ENCODE measurements at places on chromosomes 12 and 14.

GRCh38 chr12:13233830-13234641 is 37.5 kb downstream of the EMP1 start:
- DNase-seq: peak; percentile 56

DNA sequence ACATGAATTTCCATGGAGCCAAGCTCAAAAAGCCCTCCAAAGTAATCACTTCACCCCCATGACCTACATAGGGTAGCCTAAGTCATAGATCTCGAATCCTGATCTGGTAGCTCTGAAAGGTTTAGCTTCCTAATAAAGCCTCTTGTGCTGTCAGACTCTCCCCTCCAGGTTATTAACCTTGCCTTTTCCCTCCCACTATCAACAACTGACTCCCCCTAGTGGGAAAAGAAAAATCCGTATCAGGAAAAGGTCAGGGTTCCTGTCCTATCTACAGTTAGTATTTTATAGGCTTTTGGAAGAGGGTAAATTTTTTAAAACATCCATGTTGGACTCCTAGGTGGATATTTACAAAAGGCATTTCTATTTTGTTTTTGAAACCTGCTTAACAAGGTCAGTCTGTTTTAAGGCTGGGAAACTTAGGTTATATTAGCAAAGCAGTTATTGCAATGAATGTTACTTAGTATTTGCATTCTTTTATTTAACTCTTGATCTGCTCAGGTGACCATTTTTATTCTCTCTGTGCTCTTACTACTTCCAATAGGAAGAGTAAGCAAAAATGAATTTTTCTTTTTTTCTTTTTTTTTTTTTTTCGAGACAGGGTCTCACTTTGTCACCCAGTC is 8.0 kb downstream of the YY1 start:
- DNase-seq: peak; percentile 39

- DNase-seq: no peak
Observed at GRCh38 chr14:65704850-65705249, 292.3 kb downstream of the FUT8 start.

- no peak for DNase-seq
Observed at GRCh38 chr12:122840580-122841513, 5.6 kb downstream of the HIP1R start.

DNA sequence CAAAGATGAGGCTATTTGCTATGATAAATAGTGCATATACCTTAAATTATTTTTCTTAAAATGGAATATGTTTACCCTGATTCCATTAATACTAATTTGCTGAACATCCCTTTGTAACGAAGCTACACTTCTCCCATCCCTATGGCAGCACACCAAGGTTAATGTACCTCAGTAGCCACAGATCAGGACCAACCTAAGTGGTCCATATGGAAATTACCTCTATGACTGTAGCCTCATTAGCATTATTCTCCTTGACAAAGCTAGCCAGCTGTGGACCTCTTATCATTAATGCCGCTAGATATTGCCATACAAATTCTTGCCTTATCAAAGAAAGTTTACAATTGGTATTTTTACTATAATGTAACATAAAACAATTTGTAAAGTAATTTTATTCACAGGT is 76.9 kb upstream of the GARIN2 start:
- DNase-seq: no peak

- no peak for DNase-seq
Observed at GRCh38 chr14:65256714-65257113, 154.4 kb upstream of the MAX start.

- DNase-seq: no peak
Observed at GRCh38 chr12:95574799-95575452, 23.6 kb upstream of the USP44 start.

GRCh38 chr14:72780751-72781150 is 113.2 kb downstream of the DPF3 start:
- DNase-seq: no peak

DNA sequence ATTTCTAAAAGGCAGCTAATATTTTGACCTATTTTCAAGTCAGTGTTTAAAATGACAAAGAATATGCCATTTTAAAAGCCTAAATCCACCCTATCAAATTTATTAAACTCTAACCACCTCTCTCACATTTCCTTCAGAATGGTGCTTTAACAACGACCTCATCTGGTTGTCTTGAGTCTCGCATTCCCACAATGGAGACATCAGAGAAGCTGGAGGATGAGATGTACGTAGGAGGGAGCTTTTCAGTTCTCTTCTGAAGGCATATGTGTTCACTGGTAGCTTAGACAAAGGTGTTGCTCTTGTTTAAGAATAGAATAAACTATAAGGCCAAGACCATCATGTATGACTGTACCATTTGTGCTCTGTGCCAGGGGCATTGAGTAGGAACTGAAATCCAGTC is 82.9 kb downstream of the BCL2L14 start:
- no peak for DNase-seq

DNA sequence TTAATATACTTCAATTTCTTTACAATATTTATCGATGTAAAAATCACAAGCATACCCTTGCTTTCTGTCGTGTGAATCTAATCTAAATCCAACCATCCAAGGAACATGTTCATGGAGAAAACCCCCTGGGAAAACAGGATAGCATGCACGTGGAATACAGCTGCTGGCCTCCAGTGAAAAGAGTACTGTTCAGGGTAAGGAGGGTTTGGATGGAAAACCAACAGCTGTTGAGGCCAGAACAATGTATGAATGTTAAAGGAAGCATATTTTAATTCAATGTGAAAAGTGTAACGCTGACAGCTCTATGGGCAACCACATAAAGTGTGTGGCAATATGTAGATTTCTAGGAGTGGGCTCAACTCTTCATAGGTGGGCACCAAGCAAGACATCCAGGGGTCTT is 344.0 kb downstream of the TMEM132D start:
- DNase-seq: no peak

DNA sequence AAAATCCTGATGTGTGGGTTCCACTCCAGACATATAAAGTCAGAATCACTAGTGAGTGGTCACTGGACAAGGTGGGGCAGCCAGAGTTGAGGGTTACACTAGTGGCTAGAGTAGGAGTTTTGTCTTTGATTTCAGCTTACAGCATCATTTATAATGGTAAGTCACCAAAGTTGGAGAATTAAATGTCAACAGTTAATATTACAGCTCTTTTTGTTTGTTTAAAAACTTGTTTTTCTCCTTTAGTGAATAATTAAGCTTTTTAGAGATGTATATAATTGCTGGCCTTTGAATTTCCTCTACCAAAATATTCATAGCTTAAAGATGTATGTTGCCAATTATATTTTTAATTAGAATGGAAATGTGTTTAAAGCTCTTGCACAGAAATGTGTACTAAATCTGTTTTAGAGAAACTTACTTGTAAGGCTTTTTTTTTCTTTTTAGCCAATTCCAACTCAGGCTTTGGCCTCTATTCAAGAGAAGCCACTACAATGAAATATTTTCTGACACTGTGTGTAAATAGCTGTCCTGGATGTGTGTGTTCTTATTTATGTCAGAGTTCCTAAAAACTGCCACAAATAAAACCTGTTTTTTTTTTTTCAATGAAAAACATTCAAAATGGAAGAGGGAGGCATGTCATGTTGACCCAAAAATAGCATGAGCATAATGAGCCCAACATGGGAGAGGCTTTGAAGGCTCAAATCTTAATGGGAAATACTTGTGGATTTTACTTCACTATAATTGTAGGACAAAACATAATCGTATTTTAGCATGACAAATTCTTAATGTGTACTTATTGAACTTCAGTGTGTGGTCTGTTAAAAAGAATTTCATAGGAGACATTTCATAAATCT is 92.2 kb downstream of the TBC1D30 start:
- no peak for DNase-seq

DNA sequence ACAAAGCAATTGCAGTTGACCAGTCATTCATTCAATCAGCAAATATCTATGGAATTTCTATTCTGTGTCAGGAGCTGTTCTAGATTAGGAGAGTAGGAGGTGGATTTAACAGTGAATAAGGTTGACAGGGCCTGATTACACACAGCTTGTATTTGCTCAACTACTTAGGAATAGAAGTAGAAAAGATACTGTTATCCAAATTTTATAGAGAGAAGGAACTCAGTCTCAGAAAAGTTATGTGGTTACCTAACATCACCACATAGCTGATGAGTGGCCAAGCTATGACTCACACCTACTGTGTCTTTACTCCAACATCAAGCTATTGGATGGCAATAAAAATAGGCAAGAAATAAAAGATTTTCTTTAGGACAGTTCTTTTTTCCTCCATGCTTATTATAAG is 374.8 kb downstream of the RMST start:
- DNase-seq: no peak

DNA sequence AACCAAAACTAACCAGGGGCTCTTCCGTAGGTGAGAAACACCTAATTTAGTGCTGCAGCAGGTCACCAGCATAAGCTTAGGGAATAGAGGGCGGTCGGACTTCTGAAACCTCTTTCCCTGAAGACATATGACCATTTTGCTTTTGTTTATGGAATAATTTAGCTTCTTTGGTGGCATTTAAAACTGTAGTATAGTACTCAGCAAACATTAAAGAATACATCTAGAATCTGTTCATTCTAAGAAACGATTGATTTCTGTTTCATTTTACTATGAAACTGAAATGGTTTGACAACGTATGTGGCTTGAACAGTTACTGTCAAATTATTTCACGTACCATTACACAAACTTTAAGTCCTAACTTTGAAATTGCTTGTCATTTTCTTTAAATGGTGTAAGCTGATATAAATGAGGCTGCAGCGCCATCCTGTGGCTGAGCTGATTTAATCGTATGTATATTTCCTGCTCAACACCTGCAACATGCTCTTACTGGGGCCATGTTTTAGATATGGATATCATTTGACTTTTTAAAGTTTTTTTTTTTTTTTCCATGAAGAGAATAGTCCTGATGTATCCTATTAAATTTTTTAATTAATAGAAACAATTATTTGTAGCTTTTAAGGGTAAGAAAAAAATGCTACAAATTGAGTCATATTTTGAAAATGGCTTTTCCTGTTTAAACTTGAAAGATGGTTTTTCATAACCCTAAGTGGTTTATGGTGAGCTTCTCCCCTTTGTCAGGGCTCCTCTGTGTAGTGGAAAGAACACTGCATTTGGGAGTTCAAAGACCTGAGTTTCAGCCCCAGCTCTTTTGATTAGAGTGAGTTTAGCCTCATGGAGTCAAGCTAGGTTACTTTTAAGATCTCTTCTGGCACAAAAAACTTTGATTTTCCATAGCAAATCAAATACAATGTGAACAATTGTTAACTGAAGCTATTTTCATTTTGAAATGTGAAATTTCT is 27.4 kb downstream of the CFAP54 start:
- peak; percentile 60 for DNase-seq

GRCh38 chr12:6235906-6236640 is 35.9 kb downstream of the CD9 start:
- no peak for DNase-seq

DNA sequence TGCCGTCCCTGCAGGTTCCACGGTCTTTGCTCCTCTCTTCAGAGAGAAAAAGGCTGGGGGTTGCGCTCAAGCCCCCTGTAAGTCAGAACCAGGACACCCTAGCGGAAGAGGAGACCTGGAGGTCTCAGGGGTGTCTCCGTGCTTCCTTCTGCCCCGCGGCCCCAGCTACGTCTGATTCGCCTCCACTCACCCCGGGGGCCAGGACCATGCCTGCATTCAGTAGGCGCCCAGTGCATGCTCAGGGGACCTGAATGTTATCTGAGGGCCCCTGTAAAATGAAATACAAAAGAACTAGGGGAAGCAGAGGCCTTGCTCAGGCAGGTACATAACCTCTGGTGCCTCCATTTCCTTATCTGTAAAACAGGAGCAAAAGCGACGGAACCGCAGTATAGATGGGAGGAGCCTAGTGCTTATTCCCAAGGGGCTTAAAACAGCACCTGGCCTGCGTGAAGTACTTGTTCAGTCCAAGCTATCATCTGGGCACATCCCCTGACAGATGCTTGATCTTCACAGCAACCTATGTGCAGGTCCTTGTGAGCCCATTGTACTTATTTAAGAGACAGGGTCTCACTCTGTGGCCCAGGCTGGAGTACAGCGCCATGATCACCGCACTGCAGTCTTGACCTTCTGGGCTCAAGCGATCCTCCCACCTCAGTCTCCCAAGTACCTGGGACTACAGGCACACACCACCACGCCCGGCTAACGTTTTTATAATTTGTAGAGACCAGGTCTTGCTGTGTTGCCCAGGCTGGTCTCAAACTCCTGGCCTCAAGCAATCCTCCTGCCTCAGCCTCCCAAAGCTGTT is 110.3 kb upstream of the NCOR2 start:
- peak; percentile 64 for DNase-seq

DNA sequence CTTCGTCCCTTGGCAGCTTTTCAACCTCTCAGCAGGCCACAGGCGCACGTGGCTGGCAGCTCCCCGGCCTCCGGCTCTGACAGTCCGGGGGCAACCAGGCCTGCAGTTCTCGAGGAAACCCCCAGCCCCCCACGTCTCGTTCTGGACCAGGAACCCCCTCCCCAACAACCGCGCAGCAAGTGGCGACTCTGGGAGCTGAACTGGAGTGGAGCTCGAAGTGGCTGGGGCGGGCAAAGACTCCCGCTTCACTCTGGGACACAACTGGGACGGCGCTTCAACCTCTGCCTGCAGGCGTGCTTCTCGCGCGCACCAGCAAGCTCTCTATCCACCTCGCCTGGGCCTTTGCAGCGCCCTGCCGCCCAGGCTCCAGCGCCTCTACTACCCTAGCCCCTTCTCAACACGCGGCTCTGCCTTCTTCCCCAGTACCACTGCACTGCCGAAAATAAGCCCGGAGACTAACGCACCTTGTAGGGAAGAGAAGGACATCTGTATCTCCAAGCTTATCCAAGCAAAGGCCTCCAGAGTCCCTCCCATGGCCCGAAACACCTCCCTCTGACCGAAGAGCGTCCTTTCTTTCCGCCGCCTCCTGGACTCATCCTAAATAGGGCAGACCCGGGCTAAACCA is 2.4 kb upstream of the NKX2-1 start:
- no peak for DNase-seq

GRCh38 chr12:51862947-51863346 is 14.4 kb upstream of the FIGNL2 start:
- DNase-seq: no peak

DNA sequence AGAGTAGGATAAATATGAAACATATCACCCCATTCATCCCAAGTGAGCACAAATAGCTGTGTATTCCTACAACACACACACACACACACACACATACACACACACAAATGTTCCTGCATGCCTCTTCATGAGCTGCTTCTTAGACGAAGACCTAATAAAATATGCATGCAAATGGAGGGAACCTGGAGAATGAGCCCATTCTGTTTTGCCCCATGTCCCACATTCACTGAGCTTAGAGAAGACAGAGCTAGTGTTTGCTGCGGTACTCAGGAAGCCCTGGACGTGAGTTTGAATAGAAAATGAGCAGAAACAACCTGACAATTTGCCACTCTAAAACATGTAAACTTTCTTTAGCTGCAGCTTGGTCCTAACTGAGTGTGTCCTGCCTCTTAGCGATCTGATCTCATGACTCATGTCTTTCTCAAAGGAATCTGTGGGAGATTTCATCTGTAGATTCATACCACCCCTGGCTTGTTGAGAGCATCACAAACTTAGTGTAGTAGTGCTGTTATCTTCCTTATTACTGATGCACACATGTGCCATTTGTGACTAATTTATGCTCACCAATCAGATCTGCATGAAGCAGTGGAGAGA is 86.8 kb downstream of the ITPR2 start:
- no peak for DNase-seq

- no peak for DNase-seq
Observed at GRCh38 chr12:128336204-128337070, 69.5 kb downstream of the TMEM132C start.

All from WERI-Rb-1 (cell line).